ENCODE measurements at places on chromosomes 13 and 19. TPM values are rescaled to one million over a fixed set of nuclear protein-coding genes. Genes with fewer than 3 reads are reported as not detected.

TMTC4 gene
- 11.5 TPM for total RNA-seq

DNA sequence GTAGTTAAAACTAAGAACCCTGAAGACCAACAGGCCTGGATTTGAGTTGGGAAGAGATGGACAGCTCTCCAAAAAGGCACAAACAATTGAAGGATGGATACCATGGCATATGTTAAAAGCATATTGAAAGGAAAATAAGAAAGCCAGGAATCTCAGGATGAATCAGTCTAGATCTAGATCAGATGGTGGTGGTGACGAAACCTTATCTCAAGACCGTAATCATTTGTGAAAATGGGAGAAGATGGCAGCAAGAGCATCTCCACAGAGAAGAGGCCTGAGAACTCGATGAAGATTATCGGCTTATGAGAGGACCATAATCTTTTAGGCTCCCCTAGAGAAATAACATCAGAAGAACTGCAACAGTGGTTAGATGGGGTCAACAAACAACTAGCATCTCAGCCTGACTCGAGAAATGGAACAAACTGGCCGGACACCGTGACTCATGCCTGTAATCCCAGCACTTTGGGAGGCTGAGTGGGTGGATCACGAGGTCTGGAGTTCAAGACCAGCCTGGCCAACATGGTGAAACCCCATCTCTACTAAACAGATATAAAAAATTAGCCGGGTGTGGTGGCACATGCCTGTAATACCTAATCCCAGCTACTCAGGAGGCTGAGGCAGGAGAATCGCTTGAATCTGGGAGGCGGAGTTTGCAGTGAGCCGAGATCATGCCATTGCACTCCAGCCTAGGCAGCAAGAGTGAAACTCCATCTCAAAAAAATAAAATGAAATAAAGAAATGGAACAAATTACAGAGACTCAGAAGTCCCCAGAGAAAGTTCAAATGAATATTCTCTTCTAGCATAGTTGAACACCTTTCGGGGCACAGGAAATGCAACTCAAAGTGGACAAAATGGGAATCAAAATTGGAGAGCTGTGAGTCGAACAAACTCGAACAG lies 47.6 kb downstream of the FOXO1 start:
- no peak overlapping the region for H3K4me3 ChIP-seq
- H3K27ac ChIP-seq: no peak overlapping the region
- H3K27me3 ChIP-seq: no peaks in the 10 kb centered on the region
- H3K36me3 ChIP-seq: no peaks in the 10 kb centered on the region
- DNase-seq: no peak
- peaks cover 13% of the 10 kb centered on the region for H3K4me1 ChIP-seq

GRCh38 chr19:48713041-48713863 lies 6.3 kb downstream of the MAMSTR start:
- H3K4me1 ChIP-seq: peaks cover 12% of the 10 kb centered on the region
- no peak for DNase-seq
- H3K27me3 ChIP-seq: no peaks in the 10 kb centered on the region
- peak overlapping the region; percentile 75 for H3K4me3 ChIP-seq

SIGLEC12 gene
- total RNA-seq: not detected

GRCh38 chr19:13478576-13478975 lies 27.7 kb downstream of the CACNA1A start:
- H3K27me3 ChIP-seq: no peaks in the 10 kb centered on the region
- H3K4me1 ChIP-seq: no peaks in the 10 kb centered on the region
- no peak overlapping the region for H3K4me3 ChIP-seq
- no peak overlapping the region for H3K27ac ChIP-seq

PTGER1 gene
- total RNA-seq: 17.1 TPM

DNA sequence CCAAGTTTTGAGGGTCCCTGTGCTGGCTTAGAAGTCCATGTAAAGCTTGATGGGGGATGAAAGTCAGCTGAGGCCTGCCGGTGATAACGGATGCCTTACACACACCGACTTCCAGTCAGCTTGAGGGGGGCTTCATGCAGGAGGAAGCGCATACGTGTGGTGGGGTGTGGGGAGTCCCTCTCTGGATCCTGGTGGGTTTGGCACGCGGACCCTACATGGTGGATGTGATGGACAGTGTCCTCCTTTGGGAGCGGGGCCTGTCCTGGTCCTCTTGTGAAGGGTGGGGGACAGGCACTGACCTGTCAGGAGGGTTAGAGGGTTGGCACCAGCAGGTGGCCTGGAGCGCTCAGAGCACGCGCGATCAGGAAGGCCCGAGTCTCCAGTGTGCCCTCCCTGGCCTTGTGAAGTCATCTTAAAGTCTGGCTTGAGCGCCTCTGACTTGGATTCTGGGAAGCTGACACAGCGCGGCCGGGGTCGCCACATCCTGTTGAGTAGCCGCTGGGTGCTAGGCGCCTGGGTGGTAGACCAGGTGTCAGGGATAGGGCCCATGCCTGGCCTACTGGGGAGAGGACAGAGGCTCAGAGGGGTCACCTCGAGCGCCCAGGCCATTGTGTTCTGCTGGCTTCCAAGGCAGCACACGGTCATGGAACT lies 2.9 kb downstream of the DAZAP1 start:
- no peak overlapping the region for H3K27ac ChIP-seq
- peaks cover 31% of the 10 kb centered on the region for H3K4me1 ChIP-seq
- no peaks in the 10 kb centered on the region for H3K27me3 ChIP-seq
- H3K36me3 ChIP-seq: peaks cover 4% of the 10 kb centered on the region

DNA sequence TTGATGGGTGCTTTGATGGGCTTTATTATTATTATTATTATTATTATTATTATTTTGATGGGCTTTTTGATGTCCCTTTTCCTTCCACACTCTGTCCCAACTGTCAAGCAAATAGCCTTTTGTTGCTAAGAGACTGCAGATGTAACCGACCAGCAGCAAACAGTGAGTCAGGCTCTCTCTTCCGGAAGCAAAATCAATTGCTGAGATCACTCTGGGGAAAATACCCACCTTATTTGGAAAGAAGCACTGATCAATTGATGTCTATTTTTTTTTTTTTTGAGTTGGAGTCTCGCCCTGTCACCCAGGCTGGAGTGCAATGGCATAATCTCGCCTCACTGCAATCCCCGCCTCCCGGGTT lies 2.9 kb downstream of the LDLR start:
- no peaks in the 10 kb centered on the region for H3K36me3 ChIP-seq
- DNase-seq: no peak
- H3K4me1 ChIP-seq: peaks cover 15% of the 10 kb centered on the region
- no peak overlapping the region for H3K4me3 ChIP-seq
- H3K27me3 ChIP-seq: no peaks in the 10 kb centered on the region

GRCh38 chr19:18833849-18834643 lies 2.3 kb downstream of the UPF1 start:
- no peaks in the 10 kb centered on the region for H3K27me3 ChIP-seq
- H3K4me1 ChIP-seq: peaks cover 28% of the 10 kb centered on the region
- H3K27ac ChIP-seq: no peak overlapping the region
- H3K4me3 ChIP-seq: peak overlapping the region; percentile 95
- DNase-seq: no peak
- no peaks in the 10 kb centered on the region for H3K36me3 ChIP-seq

DNA sequence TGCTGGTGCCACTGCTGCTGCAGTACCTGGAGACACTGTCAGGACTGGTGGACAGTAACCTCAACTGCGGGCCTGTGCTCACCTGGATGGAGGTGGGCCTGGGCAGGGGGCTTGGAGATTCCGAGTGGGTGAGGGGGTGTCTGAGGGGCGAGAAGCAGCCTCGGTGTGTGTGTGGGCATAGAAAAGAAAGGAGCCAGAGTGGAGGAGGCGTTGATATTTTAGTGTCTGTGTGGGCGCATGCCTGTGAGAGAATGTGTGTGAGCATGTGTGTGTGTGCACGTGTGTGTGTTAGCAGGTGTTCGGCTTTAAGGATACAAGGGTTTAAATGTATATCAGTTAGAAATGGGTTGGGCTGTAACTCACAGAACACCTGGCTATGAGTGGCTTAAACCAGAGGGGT lies 3.7 kb downstream of the ARHGAP33 start:
- H3K4me1 ChIP-seq: peaks cover 14% of the 10 kb centered on the region
- H3K4me3 ChIP-seq: no peak overlapping the region
- H3K27ac ChIP-seq: no peak overlapping the region

GRCh38 chr19:677201-677600 lies 1.0 kb downstream of the FSTL3 start:
- no peaks in the 10 kb centered on the region for H3K27me3 ChIP-seq
- peaks cover 9% of the 10 kb centered on the region for H3K4me1 ChIP-seq
- H3K36me3 ChIP-seq: peaks cover 8% of the 10 kb centered on the region

LPAR6 gene
- 35.7 TPM for total RNA-seq

- H3K27me3 ChIP-seq: no peaks in the 10 kb centered on the region
- no peak overlapping the region for H3K4me3 ChIP-seq
- no peaks in the 10 kb centered on the region for H3K4me1 ChIP-seq
- DNase-seq: no peak
- H3K36me3 ChIP-seq: no peaks in the 10 kb centered on the region
- no peak overlapping the region for H3K27ac ChIP-seq
Observed at GRCh38 chr13:42345367-42345766, 73.4 kb downstream of the AKAP11 start.

DNA sequence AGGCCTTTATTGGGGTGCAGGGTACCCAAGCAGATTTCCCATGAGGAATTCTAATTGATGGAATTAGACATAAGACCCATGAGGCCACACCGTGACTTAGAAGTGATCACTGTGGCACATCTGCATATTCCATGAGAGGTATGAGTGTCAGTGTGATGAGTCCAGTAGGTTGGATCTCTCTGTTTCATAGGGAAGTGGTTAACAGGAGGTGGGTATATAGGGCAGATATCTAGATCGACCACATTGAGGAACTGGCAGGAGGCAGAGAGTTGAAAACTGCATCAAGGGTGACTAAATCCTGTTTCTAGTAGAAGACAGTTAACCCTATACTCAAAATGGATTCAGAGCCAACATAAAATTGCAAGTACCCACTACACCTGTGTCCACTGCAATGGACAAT lies 68.6 kb upstream of the MIR17HG start:
- no peak overlapping the region for H3K27ac ChIP-seq
- H3K4me1 ChIP-seq: no peaks in the 10 kb centered on the region
- no peak overlapping the region for H3K4me3 ChIP-seq
- no peaks in the 10 kb centered on the region for H3K27me3 ChIP-seq
- no peaks in the 10 kb centered on the region for H3K36me3 ChIP-seq

ZNF285 gene
- not detected for total RNA-seq

GRCh38 chr13:92251671-92252210 lies 853.3 kb downstream of the GPC5 start:
- DNase-seq: no peak
- no peak overlapping the region for H3K27ac ChIP-seq
- H3K4me3 ChIP-seq: no peak overlapping the region
- H3K4me1 ChIP-seq: no peaks in the 10 kb centered on the region
- H3K36me3 ChIP-seq: no peaks in the 10 kb centered on the region
- no peaks in the 10 kb centered on the region for H3K27me3 ChIP-seq

HCST gene
- not detected for total RNA-seq
